Epithelial cell of proximal tubule (primary cell): ENCODE measurements at places on chromosomes 16 and 17.
A peak's percentile ranks its signal among the peaks of the same experiment; 100 is the strongest.

DNA sequence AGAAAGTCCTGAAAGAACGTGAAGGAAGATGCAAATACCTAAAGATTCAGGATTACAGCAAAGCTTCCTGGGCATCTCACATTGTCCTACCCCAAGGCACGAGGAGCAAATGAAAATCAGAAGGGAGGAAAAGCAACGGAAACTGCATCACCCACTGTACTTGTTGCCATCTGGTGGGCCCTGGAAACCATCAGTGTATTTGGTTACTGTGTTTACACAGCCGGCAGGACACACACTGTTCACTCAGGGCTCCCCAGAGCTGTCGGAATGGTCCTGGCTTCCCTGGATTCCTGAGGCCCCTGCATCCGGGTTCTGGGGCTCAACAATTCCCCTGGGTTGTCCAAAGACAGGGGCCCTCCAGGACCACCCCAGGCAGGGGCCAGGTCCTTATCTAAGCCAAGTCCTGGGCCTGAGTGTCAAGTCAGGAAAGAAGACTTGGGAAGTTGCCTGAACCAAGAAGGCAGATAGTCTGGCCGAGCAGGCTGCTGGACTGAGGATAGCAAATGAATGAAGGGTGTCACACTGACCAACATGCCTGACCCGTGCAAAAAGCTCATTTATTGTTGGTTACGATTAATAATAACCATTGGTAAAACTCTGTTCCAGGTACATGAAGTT lies 52.8 kb downstream of the SOX9 start:
- no peak for DNase-seq

DNA sequence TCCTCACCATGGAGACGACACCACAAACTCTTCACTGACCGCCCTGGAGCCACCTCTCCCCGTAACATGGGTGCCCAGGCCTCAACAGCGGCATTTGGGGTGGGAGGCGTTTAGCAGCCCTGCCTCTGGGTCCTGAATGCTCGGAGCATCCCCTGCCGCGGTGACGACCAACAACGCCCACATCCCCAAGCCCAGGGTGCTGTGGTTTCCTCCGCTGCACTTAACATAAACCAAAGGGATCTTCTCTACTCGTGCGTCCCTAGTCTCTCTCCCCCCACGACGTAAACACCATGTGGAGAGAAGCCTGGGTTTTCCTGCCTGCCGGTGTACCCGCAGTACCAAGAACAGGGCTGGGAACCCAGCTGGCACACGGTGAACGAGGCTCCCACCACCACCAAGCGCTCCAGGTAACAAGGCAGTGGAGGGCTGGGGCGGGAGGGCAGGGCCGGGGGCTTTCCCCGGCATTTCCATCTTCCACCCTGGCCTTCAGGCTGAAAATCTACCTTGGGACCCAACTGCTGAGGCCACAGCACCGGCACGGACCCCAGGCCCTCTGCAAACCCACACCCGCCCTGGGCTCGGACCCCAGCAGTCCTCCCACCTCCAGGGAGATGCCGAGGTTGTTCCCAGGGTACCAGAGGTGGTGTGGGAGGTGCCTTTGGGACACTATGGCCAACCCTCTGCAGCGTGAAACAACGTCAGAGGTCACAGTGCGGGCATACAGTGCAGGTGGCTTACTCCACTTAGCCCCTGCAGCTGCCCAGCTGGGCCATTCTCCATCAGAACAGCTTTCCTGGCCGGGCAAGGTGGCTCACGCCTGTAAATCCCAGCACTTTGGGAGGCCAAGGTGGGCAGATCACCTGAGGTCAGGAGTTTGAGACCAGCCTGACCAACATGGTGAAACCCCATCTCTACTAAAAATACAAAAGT lies 54.3 kb downstream of the TIMM22 start:
- no peak for DNase-seq

- no peak for DNase-seq
Observed at GRCh38 chr17:31458829-31459228, 67.4 kb downstream of the RAB11FIP4 start.

DNA sequence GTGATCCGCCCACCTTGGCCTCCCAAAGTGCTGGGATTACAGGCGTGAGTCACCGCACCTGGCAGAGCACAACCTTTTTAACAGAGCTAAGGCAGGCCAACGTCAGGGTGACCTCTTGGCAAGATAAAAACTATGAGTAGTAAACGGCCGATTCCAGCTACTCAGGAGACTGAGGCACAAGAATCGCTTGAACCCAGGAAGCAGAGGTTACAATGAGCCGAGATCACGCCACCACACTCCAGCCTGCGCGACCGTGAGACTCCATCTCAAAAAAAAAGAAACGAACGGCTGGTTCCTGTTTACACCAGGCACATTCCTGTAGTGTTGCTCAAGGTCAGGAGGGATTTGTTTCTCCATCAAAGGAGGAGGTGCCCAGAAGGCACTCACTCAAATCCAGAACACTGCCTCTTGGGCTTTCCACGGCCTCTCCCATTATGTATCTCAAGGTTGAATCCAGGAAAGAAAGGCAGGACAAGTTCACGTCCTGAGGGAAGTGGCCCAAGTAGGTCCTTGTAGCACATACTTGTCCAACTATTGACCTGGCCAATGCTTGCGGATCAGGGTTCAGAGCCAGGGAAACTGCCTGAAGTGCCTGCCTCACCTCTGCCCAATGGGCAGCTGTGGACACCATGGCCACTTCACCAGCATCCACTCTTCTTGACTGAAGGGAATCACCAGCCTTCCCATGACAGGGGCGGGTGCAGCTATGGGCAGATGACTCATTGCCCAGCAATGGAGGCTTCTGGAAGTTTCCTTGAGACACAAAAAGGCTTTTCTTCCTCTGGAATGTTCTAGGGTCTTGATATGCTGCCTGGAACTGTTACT lies 13.5 kb downstream of the KNOP1 start:
- no peak for DNase-seq

DNA sequence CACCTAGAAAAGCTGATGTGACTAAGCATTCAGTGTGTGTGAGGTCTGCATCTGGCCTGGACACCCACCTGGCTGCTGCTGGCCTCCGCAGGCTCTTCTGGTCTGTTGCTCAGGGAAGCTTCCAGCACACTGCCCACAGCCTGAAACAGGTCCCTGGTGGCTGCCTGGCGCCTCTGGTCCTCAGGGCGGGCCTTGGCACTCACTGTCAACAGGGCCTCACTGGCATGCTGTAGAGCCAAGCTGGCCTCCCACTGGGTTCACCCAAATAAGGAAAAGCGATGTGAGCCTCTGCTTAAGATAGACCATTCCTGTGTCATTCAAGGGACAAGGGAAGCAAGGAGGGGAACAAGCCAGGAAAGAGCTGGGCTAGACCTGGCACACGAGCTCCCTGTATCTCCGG lies 70.6 kb upstream of the BCO1 start:
- DNase-seq: no peak

DNA sequence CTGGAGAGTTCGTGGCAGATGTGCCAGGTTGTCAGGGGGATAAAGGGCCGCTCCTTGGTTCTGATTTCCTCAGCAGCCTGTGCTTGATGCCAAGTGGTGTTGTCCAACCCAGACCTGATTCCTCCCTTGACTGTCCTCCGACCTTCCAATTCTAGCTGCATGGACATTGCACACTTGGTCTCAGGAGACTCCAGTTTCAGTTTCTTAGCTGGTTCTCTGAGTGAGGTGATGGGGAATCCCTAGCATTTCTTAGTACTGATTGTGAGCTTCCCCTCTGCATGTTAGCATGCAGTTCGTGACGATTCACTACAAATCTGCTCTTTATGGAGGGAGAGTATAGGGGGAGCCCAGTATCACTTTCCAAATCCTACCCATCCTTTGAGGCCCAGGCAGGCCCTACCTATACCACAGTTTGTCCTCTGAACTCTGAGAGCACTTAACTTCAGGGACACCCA lies 12.4 kb upstream of the CCR7 start:
- DNase-seq: no peak

GRCh38 chr17:79272666-79273219 lies 198.1 kb downstream of the ENGASE start:
- no peak for DNase-seq

DNA sequence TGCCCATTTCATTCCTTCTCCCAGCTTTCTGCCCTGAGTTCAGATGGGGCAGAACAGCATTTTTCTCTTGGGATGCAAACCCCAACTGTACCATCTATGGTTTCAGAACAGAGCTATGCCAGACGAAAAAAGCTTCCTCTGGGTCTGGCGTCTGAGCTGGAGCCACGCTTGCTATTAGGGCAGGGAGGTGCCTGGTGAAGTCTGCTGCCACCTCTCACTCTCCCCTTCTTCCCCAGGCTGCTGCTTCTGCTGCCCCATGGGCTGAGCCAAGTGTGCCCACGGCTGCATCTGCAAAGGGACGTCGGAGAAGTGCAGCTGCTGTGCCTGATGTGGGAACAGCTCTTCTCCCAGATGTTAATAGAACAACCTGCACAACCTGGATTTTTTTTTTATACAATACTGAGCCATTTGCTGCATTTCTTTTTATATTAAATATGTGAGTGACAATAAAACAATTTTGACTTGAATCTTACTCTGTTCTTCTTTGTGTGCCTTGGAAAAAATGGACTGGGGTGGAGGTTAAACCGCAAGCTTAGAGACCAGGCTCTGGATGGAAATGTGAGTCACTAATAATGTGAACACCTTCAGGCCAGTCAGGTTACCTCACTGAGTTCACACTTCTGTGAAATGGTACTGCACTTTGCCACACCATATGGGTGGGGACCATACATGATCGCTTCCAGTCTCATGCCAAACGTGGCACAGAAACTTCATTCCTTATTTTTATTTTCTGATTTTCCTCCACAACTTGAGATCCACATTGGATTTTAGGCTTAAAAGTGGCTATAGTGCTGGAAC lies 1.7 kb upstream of the MT1A start:
- DNase-seq: no peak

GRCh38 chr17:47970725-47971499 lies at the start of gene CDK5RAP3:
Gene CDK5RAP3, plus strand, starts transcription at chr17:47971113. Its CDS starts 34 bp downstream, at chr17:47971147.
- DNase-seq: peak; percentile 78

DNA sequence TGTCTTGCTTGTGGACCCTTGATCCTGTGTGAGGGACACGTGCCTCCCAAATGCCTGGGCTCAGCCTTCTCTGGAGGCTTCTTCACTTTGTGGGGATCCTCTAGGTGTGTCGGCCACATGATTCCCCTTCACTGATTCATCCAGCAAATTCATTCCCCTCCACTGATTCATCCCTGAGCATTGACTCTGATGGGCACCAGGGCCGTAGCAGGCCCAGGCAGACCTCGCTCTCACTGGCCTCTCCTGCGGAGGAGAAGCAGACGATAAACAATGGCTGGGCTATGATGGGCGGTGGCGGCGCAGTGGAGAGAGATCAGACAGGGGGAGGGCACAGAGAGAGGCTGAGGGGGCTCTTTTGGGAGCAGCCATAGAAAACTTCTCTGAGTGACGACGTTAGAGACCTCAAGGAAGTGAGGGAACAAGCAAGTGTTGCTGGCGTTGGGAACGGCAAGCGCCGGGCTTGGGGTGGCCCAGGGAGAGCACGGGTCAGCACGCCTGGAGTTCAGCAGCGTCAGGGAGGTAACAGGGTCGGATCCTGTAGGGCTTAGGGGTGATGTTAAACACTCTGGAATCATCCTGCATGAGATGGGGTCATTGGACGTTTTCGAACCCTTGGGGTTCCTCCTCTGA lies 17.5 kb upstream of the RPTOR start:
- no peak for DNase-seq

- no peak for DNase-seq
Observed at GRCh38 chr17:73747221-73748002, 103.2 kb upstream of the SDK2 start.

GRCh38 chr16:57485916-57486857 lies at the start of gene DOK4:
Gene DOK4, minus strand, starts transcription at chr16:57486493. Its CDS starts 6,986 bp downstream, at chr16:57479507.
- no peak for DNase-seq

DNA sequence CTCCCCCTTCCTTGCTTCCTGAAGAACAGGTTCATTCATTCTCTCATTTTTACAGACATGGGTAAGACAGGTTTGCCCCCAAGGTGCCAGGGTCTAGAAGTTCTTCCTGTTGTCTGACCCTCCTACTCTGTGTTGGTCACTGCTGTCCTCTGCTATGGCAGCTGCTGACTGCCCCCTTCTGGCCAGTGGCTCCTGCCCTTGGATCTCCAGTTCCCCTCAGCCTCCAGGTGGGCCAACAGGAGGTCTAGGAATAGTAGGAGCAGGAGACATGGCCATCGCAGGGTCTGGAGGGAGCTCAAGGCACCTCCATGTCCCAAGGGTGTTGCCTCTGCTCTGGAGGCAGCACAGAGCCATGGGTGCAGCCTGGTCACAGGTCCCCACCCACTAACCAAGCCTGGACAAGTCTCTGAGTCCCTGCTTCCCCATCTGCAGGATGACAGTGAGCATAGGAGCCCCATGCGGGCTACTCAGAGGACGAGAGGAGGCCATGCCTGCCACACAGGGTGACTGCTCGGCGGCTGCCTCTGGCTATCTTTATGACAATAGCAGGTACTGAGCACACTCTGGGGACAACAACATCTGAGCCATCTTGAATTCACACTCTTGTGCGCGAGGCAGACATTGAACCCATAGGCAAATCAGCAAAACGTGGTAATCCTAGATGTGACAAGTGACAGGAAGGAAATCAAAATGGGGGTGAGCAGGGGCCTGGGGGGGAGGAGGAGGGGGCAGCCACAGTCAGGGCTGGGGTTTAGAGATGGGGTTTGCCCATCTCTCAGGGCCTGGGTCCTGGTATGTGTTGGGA lies 27.0 kb upstream of the NXPH3 start:
- no peak for DNase-seq

- DNase-seq: no peak
Observed at GRCh38 chr16:81524382-81524781, 79.8 kb downstream of the CMIP start.

DNA sequence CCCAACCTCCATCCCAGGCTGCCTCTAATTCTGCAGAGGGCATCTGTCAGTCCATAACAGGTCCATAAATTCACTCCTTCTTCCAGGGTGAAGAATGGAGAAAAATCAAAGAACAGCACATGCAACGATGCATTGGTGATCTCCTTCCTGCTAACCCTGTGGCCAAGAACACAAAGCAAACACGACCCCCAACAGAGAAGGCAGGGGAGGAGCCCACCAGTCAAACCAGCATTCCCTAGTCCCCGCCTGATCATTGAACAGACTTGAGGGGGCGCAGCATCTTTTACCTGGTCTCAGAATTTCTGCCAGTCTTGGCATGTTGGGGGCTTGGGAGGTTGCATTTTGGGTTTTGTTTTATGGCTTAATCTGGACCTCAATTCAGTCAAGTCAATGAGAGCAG lies 476.0 kb downstream of the SLC39A11 start:
- DNase-seq: no peak

DNA sequence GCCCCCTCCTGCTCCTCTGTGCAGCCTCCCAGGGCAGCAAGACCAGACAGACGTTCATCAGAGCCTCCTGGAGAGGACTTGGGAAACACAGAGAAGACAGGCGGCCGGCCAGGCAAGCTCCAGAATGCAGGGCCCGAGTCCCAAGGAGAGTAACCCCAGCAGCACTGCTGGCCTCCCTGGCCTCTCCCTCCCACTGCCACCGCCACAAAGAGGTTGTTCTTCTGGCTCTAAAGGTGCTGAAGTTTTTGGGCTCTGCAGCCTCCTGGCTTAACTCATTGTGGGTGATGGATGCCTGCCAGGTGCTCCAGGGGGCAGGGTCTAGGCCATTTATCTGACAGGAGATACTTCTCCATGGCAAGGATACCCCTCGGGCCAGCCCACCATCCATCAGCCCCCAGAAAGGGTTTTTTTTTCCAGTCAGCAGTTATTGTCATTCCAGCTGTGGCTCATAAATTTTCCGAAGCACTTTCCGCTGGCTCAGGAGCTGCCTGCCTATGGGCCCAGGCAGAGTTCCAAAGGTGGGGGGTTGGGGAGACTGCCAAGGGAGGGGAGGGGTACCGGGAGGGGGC lies 32.0 kb upstream of the MRPS23 start:
- no peak for DNase-seq
